Amygdala (tissue), 56 donors: ENCODE measurements at places on chromosomes 2 and 18.

GRCh38 chr2:151120011-151120410 is 141.7 kb downstream of the RBM43 start:
- DNase-seq, result no peak

DNA sequence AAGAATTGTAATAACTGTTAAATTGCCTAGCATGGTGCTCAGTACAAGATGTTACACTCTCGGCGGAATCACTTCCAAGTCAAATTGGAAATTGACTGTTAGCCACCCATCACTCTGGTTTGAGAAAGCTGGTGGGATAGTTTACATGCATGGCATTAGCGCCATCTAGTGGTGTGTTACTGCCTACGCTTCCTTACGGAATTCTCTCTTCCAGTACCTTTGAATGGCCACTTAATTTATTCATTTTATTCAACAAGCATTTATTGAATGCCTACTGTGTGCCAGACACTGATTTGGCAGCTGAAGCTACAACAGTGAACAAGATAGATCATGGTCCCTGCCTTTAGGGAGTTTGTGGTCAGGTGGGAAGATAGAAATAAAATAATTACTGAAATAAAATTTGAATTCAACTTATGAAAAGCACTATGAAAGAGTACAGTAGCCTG is 171.2 kb downstream of the TMEM247 start:
- no peak for DNase-seq

- no peak for DNase-seq
These were observed 344.2 kb downstream of the ERBB4 start for GRCh38 chr2:212194396-212194795.

DNA sequence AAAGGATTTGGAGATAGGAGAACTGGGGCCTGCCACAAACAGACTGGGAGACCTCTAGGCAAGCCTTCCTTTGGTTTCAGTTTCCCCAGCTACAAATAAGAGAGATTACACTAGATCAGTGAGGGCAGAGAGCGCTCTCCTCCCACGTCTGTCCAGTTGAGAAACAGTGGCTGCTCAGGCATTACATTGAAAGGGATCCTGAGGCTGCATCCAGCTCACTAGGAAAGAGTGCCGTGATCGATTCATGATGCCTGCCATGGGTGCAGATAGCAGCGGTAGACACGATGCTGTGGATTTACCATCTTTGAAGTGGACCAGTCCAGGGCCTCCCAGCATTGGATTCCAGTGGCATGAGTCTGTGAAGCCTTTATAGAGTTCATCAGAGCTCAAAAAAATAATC is 62.6 kb downstream of the EN1 start:
- DNase-seq, result no peak

GRCh38 chr18:55369346-55369745 is 218.6 kb downstream of the TCF4 start:
- no peak for DNase-seq

- DNase-seq, result no peak
These were observed 34.6 kb downstream of the RDH14 start for GRCh38 chr2:18525852-18526251.

- DNase-seq, result no peak
These were observed 106.8 kb downstream of the ASAP2 start for GRCh38 chr2:9313443-9313842.
